CD4-positive, alpha-beta T cell treated with Interferon gamma for 1 hour (primary cell): ENCODE measurements at places on chromosomes 2 and 18.

DNA sequence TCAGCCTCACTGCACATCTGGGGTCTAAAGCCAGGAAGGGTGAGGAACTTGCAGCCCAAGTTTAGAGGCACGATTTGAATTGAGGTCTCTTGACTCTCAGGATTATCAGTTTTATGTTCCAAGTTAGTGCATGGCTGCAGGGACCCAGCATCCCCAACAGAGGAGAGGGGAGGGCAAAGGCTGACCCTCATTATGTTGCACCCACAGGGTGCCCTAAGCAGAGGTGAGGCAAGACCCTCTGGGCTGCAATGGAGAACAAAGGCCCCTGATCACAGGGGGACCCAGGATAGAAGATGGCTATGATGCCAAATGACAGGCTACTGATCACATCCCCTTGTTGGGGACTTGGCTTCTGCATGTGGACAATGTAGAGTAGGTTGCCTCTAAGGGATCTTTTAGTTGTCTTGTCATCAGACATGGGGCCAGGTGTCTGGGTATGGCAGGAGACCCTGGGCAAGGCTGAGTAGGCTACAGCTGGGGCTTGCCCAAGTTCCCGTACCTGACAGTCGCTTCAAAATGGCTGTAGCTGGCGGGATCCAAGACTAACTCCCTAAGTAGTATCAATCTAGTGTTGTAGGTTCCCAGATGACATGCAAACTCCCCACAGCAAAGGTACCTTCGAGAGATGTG is 4.5 kb upstream of the GDF7 start:
- DNase-seq = no peak

- no peak for DNase-seq
Measured at GRCh38 chr2:196284144-196284844, 112.9 kb upstream of the STK17B start.

- DNase-seq = no peak
Measured at GRCh38 chr2:95359031-95359430, 43.5 kb upstream of the FAHD2A start.

GRCh38 chr2:192298664-192299063 is 103.9 kb upstream of the TMEFF2 start:
- no peak for DNase-seq

DNA sequence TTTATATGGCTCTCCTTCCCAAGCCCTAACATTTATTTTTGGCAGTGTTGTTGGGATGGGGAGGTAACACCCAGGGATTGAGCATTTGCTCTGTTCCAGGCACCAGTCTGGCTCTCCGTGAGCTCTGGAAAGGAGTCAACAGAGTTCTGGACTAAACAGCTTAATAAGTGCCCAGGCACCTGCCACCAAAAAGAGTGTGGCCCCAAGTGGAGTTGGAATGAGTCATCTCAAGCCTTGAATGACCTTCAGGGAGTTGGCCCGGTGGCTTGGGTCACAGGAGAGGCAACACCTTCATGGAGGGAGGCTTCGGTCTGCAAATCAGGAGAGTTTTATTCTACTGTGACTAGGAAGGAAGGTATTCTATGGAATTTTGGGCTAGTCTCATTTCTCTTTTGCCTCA is 203.2 kb downstream of the DLGAP1 start:
- DNase-seq = no peak

GRCh38 chr2:10057231-10058107 is 14.1 kb downstream of the KLF11 start:
- no peak for DNase-seq

- no peak for DNase-seq
Measured at GRCh38 chr2:189127756-189128155, 51.8 kb downstream of the COL5A2 start.

DNA sequence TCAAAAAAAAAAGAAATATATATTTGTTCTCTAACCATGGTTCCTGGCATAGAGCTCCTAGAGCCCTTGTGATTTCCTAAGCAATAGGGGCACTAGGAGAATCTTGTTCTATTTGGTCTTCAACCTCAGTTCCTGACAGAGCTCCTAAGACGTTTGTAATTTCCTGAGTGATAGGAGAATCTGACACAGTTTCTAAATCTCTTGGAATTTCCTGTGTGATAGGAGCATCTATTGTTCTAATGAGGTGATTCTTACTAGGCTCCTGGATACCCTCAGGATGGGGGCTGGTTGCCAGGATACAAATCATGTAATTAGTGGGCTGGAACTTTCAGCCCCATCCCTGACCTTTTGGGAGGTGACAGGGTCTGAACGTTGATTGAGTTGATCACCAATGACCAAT is 245.8 kb downstream of the ZEB2 start:
- DNase-seq = no peak

GRCh38 chr18:57954935-57955334 is 89.1 kb upstream of the NEDD4L start:
- DNase-seq = no peak

- DNase-seq = no peak
Measured at GRCh38 chr18:27164905-27165304, 20.2 kb downstream of the CHST9 start.

- DNase-seq = no peak
Measured at GRCh38 chr18:12254820-12255511, 805 bp downstream of the CIDEA start.

DNA sequence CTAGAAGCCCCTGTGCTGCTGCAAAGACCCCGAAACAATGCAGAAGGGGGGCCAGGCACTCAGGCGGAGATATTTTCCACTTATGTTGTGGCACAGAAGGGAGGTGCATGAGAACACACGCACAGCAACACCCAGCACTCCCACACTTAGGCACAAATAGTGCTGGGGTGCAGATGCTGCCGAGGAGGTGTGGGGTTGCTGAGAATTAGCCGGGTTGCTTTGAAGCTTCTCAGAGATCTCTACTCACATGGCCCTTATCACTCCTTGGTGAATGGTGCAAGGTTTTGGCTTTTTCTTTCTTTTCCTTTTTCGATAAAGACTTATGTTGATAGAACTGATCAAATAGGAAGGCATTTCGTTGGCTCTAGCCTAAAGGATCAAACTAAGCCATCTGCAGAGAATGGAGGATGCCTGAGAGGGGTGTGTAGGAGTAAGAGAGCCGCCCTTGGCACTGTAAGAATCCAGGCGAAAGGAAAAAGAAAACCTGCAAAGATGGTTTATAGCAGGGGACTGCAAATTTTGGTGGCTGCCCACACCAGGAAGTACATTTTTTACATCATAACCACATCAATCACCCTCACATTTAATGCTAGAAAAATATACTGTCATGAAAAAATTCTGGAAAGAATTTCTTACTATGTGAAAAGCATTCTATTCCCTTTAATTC is 27.9 kb upstream of the FHL2 start:
- no peak for DNase-seq

DNA sequence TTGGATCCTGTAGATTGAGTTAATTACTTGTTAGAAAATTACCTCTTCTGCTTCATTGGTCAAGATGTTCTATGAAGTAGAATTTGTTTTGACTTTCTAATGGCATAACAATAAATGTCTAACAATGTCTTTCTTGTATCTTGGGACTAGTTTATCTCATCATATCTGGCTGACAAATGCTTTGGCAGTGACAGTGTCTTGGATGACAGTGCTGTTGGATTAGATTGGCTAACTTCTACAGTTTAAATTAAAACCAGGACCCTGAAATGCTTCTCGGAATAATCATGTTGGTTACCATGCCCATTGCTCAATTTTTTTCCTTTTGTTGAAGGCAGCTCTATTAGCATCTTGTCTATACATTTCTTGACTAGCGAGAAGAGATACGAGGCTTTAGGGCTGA is 176.9 kb downstream of the PARD3B start:
- no peak for DNase-seq

DNA sequence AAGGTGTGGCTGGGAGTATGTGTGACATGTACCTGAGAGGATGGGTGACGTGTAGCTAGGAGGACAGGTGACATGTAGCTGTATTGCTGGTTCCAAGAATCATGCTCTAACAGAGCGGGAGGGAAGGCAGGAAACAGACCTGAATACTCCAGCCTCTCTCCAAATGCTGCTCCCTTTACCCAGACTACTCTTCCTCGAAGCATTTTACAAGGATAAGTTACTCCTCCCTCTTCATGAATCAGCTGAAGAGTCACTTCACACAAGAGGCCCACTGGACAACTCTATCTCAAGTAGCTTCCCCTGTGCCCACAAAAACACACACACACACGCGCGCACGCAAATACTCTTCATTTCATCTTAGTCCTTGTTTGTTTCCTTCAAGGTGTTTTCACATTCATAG is 52.6 kb upstream of the KIDINS220 start:
- DNase-seq = no peak

GRCh38 chr2:8251291-8251690 is 430.6 kb upstream of the ID2 start:
- no peak for DNase-seq

GRCh38 chr2:20106746-20107145 is 55.3 kb upstream of the LAPTM4A start:
- DNase-seq = no peak

DNA sequence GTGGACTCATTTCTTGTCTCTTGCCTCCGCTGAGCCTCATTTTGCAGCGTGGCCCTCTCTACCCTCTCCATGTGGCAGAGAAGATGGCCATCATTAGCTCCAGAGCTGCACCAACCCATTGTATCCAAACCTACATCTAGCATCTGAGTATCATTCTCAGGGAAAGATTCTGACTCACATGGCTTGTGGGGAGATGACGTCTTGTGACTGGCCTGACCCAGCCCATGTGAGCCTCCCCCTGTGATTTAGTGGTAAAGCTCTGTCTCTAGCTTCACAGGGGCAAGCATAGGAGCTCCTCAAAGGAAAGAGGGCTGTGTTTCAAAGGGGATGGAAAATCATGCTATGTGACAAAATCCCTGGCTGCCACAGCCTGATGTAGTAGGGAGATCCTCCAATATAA is 87.4 kb upstream of the RBMS1 start:
- no peak for DNase-seq

- no peak for DNase-seq
Measured at GRCh38 chr2:15677141-15677843, 85.6 kb downstream of the DDX1 start.

DNA sequence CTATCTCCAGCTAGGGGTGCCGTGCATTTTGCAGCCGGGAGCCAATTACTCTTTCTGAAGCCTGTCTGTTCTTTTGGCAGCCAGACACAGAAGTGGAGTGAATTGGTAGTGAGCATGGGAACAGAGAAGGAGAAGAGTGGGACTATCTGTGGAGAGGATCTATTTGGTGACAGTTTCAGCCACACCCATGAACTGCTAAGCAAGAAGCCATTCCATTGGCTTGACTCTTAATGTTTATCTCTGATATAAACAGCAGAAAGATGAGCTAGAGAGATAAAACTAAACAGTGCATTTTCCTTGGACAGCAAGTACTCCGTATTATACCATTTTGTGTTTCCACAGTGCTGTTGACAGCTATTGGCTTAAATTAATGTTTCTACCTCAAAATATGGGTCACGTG is 259.6 kb upstream of the THUMPD2 start:
- DNase-seq = no peak

- no peak for DNase-seq
Measured at GRCh38 chr18:32276906-32277305, 87.1 kb downstream of the MEP1B start.

DNA sequence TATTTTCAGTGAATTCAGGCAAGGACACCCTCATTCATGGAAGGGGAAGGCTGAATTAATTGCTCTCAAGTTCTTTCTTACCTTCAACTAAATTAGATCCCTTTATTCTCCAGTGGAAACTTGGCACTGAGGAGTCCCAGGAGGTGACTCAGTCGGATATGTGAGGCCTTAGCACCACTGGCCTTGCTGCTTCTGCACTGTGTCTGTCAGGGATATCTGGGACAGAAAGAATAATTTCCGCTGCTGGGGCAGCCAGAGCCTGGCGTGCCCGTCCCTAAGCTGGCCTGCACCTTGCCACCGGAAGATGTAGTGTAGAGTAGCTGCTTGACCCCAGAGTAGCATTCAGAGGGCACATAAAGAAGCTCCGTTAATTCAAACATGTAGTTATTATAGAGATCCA is 53.4 kb downstream of the LIMS1 start:
- DNase-seq = no peak

DNA sequence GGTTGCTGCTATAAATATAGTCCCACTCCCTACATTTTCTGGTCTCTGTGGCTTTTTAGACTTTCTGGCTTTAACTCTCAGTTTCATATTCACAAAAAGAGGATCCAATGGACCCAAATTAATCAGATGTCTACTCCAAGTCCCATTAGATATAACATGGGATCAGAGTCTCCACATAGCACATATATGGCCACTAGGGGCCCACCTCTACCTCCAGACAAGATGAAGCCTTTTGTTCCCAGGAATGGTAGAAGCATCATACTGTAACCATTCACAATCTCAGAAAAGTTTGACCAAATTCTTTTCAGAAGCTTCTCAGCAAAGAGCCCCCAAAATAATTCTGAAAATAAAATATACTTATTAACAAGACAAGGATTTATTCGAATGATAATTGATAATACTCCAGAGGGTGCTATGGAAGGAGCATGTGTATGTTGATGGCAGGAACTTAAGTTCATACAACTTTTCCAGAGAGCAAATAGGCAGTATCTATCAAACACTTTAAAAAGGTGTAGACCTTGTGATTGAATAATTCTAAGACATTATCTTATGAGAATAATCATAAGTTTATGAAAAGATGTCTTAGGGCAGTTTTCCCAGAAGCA is 382.3 kb upstream of the CRIM1 start:
- no peak for DNase-seq

GRCh38 chr2:213125646-213126347 is 25.6 kb downstream of the IKZF2 start:
- no peak for DNase-seq

DNA sequence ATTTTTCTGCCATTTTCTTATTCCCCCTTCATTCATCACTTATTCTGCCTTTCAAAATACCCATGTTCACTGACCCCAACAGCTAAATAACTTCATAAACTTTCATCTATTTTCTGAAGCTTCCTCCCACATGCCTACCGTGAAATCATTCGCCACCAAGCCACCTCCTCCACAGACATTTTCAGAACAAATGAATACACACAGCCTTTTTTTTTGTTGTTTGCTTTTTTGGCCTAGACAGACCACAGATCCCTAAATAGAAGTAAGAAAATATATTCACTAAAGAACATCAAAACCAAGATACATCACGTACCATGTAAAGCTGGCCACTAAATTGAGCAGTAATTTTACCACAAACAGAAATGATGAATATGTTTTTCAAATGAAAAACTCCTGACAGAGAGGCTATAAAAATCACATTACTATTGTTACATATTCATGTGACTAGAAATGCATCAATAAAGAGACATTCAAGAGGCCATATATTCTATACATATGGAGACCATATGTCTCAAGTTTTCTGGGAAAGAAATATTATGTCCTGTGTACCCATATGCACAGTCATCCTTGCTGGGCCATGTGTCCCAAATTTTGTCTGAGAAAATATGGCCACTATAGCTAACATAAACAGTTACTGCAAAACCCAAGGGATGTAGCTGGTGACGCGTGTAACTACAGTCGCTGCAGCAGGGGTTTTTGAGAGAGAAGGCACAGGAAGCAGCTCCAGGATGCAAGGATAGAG is 200.3 kb downstream of the FBXO15 start:
- DNase-seq = no peak
